Liver (tissue), 10 donors: ENCODE measurements at places on chromosomes 2 and 18. TPM values are rescaled to one million over a fixed set of nuclear protein-coding genes. Genes with fewer than 3 reads are reported as not detected.

The RUFY4 gene
- not detected for polyA plus RNA-seq

DNA sequence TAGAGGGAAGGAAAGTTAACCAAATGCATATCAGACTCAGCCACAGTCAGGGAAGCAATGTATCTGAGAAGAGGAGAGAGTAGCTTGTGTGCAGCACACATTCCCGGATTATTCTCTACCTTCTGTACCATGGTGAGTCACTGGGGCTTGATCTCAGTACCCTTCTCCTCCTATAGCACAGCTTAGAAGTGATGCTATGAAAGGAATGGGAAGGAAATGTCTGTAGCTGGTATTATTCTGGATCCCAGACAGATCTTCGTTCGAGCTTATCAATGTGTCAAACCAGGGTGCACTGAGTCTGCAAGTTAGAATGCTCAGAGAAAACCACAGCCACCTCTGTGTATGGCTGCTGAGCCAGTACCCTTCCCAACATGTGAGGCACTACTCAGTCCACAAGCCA is 88.0 kb upstream of the NFU1 start:
- H3K4me3 ChIP-seq = no peak overlapping the region
- H3K36me3 ChIP-seq = peaks cover 34% of the 10 kb centered on the region
- no peaks in the 10 kb centered on the region for H3K4me1 ChIP-seq
- no peaks in the 10 kb centered on the region for H3K27me3 ChIP-seq
- no peak overlapping the region for H3K27ac ChIP-seq
- DNase-seq = no peak

The ALK gene
- polyA plus RNA-seq = not detected

The L3MBTL4 gene
- polyA plus RNA-seq = 2.3 TPM

The HOXD13 gene
- polyA plus RNA-seq = not detected

DNA sequence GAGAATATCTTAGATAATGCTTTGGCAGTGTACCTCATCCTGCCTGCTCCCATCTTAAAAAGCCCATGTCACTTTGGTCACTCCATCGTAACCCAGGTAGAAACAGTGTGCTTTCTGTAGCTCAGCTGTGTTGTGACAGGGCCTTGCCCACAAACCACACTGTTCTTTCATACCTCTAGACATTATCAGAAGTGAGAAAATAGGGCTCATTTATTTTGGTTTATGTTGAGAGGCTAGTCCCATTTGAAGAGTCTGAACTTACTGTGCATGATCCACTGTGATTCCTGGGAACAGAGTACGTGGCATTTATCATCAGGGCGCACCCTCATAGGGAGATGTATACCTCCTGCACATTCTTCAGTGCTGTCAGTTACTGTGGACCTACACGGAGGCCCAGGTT is 69.7 kb downstream of the FEZ2 start:
- H3K4me3 ChIP-seq = no peak overlapping the region
- H3K36me3 ChIP-seq = peaks cover 2% of the 10 kb centered on the region
- no peaks in the 10 kb centered on the region for H3K27me3 ChIP-seq
- H3K4me1 ChIP-seq = no peaks in the 10 kb centered on the region
- H3K27ac ChIP-seq = no peak overlapping the region

DNA sequence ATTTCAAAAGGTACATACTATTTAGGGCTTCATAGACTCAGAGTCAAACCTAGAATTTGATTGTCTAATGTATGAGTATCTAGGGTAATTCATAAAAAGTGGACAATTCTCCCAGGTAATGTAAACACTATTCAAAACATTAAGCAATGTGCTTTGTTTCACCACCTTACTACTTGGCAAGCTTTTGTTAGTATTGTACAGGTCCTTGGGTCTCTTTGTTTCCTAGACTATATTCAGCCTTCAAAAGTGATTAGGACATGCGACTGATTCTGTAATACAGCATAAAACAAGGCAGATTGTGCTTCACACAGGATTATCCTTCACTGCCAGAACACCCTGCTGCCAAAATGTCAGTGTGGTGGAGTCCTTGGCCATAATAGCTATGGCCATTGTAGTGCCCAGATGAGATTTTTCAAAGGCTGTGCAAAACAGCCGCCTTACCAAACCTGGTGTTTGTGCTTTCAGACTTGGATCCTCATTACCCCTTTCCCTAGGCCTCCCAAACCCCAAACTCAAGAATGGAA is 90.1 kb upstream of the CAVIN2 start:
- no peaks in the 10 kb centered on the region for H3K4me1 ChIP-seq
- H3K36me3 ChIP-seq = no peaks in the 10 kb centered on the region
- no peak overlapping the region for H3K27ac ChIP-seq
- H3K27me3 ChIP-seq = no peaks in the 10 kb centered on the region

The LRRC30 gene
- polyA plus RNA-seq = not detected

The KRTCAP3 gene
- 12.7 TPM for polyA plus RNA-seq

- H3K27me3 ChIP-seq = no peaks in the 10 kb centered on the region
- no peaks in the 10 kb centered on the region for H3K4me1 ChIP-seq
- no peak overlapping the region for H3K4me3 ChIP-seq
- no peak overlapping the region for H3K27ac ChIP-seq
These were observed 65.9 kb downstream of the CDH20 start for GRCh38 chr18:61398961-61399705.

The HOXD4 gene
- not detected for polyA plus RNA-seq

DNA sequence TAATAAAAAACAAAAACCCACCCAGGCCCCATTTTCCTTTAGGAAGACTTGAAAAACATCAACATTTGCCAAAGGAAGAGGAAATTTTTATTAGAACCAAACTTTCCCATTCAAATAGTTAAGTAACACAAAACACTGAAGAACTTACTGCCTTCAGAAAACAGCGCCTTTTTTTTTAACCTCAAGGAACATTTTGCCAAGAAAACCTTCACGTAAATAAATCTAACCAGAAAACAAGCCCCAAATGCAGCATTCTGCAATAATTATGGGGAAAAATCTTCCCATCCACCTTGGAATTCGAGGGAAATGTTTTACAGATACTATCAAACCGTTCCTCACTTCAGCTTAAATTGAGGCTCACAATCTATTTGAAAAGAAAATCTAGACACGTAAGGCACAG is 56.4 kb downstream of the ACVR1 start:
- H3K4me1 ChIP-seq = peaks cover 32% of the 10 kb centered on the region
- no peak for DNase-seq
- peaks cover 2% of the 10 kb centered on the region for H3K36me3 ChIP-seq
- no peaks in the 10 kb centered on the region for H3K27me3 ChIP-seq

DNA sequence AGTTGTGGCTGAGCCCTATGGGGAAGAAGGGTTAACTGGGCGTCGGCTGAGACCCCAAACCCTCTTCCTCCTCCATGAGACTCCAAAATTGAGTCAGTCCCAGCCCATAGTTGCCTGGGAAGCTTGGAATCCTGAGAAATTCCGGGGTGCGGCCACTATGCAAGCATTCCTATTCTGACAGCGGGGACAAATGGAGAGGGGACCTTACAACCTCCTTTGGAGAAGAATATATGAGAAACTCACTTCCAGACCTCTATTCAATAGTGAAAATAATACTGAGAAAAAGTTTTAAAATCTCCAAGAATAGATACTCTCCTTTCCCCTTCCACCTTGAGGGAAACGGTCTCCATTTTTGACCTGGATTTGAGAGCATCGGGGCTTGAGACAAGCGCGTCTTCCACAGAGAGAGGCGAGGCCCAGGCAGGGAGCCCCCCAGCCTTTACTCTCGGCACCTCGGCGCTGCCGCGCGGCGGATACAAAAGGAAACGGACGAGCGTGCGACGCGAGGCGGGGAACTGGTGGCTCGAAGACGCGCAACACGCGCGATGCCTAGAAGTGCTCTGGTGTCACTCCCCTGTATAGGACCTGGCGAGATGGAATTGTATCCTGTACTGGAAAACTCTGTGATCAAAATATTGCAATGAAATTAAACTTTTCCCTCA is 11.1 kb downstream of the NR4A2 start:
- H3K27me3 ChIP-seq = peaks cover 4% of the 10 kb centered on the region
- peaks cover 25% of the 10 kb centered on the region for H3K4me1 ChIP-seq
- H3K27ac ChIP-seq = no peak overlapping the region
- peaks cover 3% of the 10 kb centered on the region for H3K36me3 ChIP-seq
- H3K4me3 ChIP-seq = peak overlapping the region; percentile 45

- no peak for DNase-seq
- H3K4me3 ChIP-seq = no peak overlapping the region
- no peaks in the 10 kb centered on the region for H3K27me3 ChIP-seq
- H3K27ac ChIP-seq = no peak overlapping the region
- no peaks in the 10 kb centered on the region for H3K4me1 ChIP-seq
These were observed 73.6 kb downstream of the CCDC141 start for GRCh38 chr2:178976351-178976750.

DNA sequence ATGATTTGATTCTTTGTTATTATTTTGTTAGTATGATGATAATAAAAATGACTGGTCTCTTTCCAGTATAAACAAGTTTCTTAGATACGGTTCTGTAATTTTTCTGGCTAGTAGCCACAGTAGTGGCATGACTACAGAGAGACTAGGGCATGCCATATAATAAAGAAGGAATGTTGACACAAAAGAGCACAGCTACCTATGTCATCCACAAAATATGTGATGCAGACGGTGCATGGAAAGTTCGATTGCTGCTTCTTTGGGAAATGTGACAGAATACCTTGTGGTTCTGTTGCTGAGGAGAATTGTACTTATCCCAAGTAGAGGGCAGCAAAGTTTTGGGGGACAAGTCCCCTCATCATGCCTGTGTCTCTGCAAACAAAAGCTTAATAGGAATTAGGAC is 26.1 kb upstream of the SETBP1 start:
- no peak for DNase-seq
- H3K4me3 ChIP-seq = no peak overlapping the region
- no peak overlapping the region for H3K27ac ChIP-seq
- no peaks in the 10 kb centered on the region for H3K36me3 ChIP-seq
- H3K4me1 ChIP-seq = no peaks in the 10 kb centered on the region

- H3K4me3 ChIP-seq = no peak overlapping the region
- peaks cover 2% of the 10 kb centered on the region for H3K27me3 ChIP-seq
- no peaks in the 10 kb centered on the region for H3K4me1 ChIP-seq
- no peaks in the 10 kb centered on the region for H3K36me3 ChIP-seq
- no peak for DNase-seq
- no peak overlapping the region for H3K27ac ChIP-seq
These were observed 174.6 kb downstream of the STK39 start for GRCh38 chr2:168072626-168073303.

DNA sequence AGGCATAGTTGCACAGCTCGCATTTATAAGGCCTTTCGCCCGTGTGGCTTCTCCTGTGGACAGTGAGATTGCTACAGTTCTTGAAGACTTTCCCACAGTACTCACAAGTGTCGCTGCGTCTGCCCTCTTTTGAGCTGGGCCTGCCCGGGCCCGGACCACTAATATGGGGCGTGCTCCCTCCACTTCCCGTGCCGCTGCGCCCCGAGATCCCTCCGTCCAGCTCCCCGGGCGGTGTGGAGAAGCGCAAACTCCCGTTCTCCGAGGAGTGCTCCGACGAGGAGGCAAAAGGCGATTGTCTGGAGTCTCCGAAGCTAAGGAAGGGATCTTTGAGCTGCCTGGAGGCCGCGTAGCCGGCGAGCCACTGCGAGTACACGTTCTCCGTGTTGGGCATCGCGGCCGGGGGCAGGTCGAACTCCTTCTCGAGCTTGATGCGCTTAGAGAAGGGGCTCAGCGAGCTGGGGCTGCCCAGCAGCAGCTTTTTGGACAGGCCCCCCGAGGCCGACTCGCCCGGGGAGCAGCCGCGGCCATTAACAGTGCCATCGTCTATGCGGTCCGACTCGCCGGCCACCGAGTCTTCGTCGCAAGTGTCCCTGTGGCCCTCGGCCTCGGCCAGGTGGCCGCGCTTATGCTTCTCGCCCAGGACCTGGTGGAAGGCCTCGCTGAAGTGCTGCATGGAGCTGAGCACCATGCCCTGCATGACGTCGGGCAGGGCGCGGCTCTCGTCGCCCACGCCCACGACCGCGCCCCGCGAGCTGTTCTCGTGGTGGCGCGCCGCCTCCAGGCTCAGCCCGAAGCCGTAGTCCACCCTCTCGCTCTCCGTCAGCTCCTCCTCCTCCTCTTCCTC is 92.7 kb downstream of the BCL11A start:
- no peak for DNase-seq
- no peaks in the 10 kb centered on the region for H3K27me3 ChIP-seq
- H3K4me3 ChIP-seq = no peak overlapping the region
- no peaks in the 10 kb centered on the region for H3K4me1 ChIP-seq
- H3K36me3 ChIP-seq = no peaks in the 10 kb centered on the region

The UGT1A8 gene
- polyA plus RNA-seq = 0.51 TPM

The RAPGEF4 gene
- 9.1 TPM for polyA plus RNA-seq

The IKZF2 gene
- polyA plus RNA-seq = 1.1 TPM

GRCh38 chr2:215644233-215644897 is 208.5 kb upstream of the FN1 start:
- no peak overlapping the region for H3K4me3 ChIP-seq
- H3K27ac ChIP-seq = peak overlapping the region; percentile 53
- no peaks in the 10 kb centered on the region for H3K36me3 ChIP-seq
- no peaks in the 10 kb centered on the region for H3K27me3 ChIP-seq

GRCh38 chr2:105179469-105180372 is 61.8 kb upstream of the GPR45 start:
- H3K27ac ChIP-seq = no peak overlapping the region
- no peaks in the 10 kb centered on the region for H3K36me3 ChIP-seq
- no peaks in the 10 kb centered on the region for H3K4me1 ChIP-seq
- no peaks in the 10 kb centered on the region for H3K27me3 ChIP-seq
- no peak for DNase-seq
- H3K4me3 ChIP-seq = no peak overlapping the region
